Hematopoietic multipotent progenitor cell treated with erythropoietin and hydrocortisone succinate and interleukin-3 and kit ligand, for 15 days (in vitro differentiated cells): ENCODE measurements at places on chromosomes 3 and 15.

GRCh38 chr15:27398631-27399161 lies 427.7 kb downstream of the GABRG3 start:
- no peak for DNase-seq

- DNase-seq, result no peak
Measured at GRCh38 chr15:76259392-76259791, 51.9 kb downstream of the ETFA start.

- no peak for DNase-seq
Measured at GRCh38 chr3:97738761-97739160, 25.8 kb upstream of the ARL6 start.

GRCh38 chr15:75425966-75426500 lies 25.5 kb downstream of the SIN3A start:
- no peak for DNase-seq

DNA sequence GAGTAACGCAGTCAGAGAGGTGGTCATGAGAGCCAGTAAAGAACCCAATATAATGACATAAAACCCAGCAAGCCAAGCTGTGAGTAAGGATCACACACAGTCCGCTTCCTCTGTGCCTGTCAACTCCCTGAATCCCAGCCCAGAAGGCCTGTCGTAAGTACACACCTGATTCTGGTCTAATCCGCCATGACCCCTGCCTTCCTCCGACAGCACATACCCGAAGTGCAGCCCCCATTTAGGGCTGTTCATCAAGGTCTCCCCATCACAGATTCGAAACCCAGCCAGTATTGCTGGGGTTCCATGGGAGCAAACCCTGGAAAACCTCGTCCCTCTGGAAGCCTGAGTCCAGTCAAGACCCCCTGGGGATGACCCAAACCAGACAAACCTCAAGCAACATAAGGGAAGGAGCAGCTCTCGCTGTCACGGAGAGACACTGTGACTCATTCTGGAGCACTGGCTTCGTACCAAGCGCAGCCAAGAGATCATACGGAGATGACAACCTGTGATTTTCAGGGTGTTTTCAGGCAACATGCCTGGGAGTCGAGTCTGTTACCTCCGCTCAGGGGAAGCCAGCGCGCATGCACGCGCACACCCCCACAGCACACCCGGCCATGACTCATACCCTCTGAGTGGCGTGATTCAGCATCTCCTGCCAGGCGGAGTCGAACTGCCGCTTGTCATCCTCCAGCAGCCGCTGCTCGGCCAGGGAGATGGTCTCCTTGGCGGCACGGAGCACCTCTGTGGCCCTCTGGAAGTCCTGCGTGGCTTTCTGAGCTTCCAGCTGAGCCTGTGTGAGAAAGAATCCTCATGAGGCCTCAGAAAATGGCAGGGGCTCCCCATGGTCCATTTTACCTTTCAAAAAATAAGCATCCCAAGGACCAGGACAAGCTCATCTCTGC lies 63.0 kb downstream of the SH3BP5 start:
- peak; percentile 93 for DNase-seq

GRCh38 chr3:45056608-45057301 lies 30.7 kb downstream of the CLEC3B start:
- DNase-seq, result no peak
